Bronchial epithelial cell (primary cell): ENCODE measurements at places on chromosomes 3 and 15. TPM values are rescaled to one million over a fixed set of nuclear protein-coding genes. Genes with fewer than 3 reads are reported as not detected.

DNA sequence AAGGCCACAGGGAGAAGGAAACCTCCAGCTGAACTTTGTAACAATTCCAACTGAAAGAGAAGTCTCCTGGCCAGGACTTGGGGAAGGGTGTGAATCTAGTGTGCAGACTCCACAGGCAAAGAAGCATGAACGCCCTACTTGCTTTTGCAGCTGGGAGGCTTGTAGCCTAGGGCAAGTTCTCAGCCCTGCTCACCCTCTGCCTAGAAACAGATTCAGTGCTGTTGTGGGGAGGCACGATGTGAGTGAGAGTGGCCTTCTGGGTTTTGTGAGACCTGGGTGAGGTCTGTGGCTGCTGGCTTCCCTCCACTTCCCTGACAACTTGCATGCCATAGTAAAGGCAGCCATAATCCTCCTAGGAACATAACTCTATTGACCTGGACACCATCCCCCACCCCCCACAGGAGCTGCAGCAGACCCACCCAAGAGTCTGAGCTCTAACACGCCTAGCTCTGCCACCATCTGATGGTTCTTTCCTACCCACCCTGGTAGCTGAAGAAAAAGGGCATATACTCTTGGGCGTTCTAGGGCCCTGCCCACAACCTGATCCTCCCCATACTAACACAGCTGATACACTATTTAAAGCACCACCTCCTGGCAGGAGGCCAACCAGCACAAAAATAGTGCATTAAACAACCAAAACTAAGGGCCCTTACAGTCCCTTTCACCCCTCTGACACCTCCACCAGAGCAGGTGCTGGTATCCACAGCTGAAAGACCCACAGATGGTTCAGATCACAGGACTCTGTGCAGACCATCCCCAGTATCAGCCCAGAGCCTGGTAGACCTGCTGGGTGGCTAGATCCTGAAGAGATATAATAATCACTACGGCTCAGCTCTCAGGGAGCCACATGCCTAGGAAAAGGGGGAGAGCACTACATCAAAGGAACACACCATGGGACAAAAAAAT lies 426.5 kb downstream of the IGSF11 start:
- no peak for DNase-seq

GRCh38 chr15:41981371-41982132 lies 9.2 kb upstream of the EHD4 start:
- no peak for DNase-seq

GRCh38 chr3:194386066-194386465 lies 13.0 kb downstream of the GP5 start:
- no peak for DNase-seq

DNA sequence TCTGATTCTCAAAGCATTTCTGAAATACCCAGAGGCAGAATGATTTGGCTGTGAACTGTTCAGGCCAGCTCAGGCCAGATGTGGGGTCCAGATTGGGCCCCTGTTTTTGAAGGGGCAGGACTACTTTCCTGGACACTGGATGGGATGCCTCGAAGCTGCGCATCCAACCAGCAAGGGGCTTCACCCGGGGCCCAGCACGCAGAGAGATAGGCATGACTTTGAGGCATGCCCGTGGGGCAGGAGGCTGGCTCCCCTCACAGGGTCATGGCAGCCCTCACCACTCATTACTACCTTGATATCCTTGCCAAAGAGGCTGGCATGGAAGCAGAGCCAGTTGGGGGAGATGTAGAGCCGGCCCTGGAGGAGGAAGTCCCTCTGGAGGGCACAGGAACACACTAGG lies 30.1 kb downstream of the GRAMD2A start:
- no peak for DNase-seq

- DNase-seq: peak; percentile 7
Observed at GRCh38 chr3:25035526-25035925, 392.5 kb upstream of the RARB start.

DNA sequence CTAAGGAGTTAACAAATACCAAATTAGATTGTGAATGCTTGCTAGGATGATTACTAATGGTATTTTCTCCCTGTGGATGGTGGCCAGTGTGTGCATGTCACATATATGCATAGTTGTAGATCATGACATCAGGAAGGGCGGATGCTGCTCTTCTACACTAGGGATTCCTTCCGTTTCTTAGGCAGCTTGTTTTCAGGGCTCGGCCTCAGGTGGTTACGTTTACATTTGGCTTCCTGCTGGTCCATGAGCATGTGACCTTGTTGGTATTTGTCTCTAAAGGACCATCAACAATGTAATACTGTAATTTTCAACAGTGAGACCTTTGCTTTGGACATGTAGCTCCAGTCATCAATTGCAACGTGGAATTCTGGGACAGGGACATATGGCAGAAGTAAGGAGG lies 221.4 kb downstream of the NR1D2 start:
- no peak for DNase-seq

DNA sequence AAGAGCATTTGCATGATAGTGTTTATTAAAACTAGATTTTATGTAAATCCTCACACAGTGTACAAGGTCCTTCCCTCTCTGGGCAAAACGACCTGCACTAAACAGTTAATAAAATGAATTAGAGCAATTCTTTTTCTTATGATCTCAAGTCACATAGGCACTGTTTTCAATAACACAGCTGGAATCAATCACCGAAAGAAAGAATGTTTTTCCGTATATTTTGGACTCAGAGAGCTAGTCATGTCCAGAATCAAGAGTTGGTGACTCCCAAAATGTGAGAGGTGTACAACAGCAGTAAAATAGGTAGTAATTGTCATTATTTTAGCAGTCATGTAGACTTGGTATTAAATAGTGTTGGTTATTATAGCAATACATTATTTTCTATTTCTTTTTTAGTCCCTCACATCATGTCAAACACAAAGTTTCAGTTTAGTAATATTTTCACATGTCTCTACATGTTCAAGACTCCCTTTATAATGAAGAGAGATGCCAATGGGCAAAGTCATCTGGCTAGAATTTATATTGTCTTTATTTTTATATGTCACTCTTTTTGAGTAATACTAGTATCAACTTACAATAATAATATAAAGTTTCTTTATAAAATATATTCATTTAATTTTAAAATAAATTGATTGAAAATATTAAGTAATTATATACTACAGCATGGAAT lies 448.6 kb upstream of the CDIN1 start:
- peak; percentile 86 for DNase-seq

GRCh38 chr3:140216249-140216648 lies 281.3 kb downstream of the CLSTN2 start:
- peak; percentile 13 for DNase-seq

The CFAP44 gene
- 1.3 and 2.6 TPM in 2 replicates for total RNA-seq

GRCh38 chr3:64621726-64622395 lies 65.9 kb downstream of the ADAMTS9 start:
- DNase-seq: no peak

GRCh38 chr3:186930143-186930640 lies at the start of gene ST6GAL1:
Gene ST6GAL1 (plus strand): TSS chr3:186930526. CDS start chr3:187042704, 112,178 bp downstream.
- DNase-seq: peak; percentile 33

The PLA2G4D gene
- under 0.01 TPM in 2 replicates for total RNA-seq

GRCh38 chr3:127008236-127008635 lies 25.3 kb downstream of the PLXNA1 start:
- DNase-seq: no peak

The PAQR5 gene
- total RNA-seq: 0.53 and 3.6 TPM in 2 replicates

The SPTBN5 gene
- total RNA-seq: 0.51 and 0.53 TPM in 2 replicates
